ENCODE measurements at places on chromosomes 11 and 22. TPM values are rescaled to one million over a fixed set of nuclear protein-coding genes. Genes with fewer than 3 reads are reported as not detected.

The SLC15A3 gene
- total RNA-seq = 8.7 TPM

GRCh38 chr11:108645970-108646369 lies 18.9 kb upstream of the DDX10 start:
- DNase-seq = no peak

The SCN2B gene
- total RNA-seq = not detected

DNA sequence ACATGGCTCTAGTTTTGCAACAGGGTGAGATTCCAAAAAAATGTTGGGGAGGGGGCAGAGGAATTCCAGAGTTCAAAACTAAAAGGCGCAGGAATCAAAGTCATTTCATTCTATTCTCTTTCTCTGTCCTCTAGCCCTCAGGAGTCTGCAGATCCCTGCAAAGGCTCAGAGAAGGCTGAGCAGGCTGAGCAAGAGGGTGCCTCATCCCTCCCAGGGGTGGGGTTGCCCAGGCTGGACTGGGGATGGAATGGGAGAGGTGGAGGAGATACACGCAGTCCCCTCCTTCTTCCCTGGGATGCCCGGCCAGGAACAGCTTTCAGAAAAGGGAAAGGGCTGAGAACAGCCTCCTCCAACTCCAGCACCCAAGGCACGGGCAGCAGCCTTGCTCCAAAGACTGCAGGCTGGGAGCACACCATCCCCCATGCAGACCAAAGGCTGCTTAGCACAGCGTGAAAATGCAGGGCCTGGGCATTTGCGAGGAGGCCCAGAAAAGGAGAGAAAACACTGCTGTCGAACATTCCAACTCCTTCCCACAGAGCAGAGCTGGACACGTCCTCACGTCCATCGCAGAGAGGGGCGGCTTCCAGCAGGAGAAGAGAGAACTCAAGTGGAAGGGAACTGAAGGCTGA lies 51.8 kb downstream of the MN1 start:
- DNase-seq = no peak

DNA sequence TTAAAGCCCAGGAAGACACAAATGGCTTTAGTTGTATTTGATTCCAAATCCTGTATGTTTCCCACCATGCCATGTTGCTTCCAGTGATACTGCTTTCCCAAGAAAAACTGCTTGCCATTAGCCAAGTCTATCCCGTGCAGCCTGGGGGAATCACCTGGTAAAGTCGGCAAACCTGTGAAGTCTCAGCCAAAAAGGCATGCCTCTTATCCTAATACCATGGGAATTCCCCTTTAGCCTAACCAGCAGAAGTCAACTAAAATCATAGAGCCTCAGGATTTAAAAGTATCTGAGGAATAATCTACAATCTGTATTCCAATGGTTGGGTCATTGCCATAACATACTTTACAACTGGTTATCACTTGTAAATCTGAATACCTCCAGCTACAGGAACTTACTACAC lies 869.4 kb downstream of the DLG2 start:
- DNase-seq = no peak

The NLRP14 gene
- not detected for total RNA-seq

DNA sequence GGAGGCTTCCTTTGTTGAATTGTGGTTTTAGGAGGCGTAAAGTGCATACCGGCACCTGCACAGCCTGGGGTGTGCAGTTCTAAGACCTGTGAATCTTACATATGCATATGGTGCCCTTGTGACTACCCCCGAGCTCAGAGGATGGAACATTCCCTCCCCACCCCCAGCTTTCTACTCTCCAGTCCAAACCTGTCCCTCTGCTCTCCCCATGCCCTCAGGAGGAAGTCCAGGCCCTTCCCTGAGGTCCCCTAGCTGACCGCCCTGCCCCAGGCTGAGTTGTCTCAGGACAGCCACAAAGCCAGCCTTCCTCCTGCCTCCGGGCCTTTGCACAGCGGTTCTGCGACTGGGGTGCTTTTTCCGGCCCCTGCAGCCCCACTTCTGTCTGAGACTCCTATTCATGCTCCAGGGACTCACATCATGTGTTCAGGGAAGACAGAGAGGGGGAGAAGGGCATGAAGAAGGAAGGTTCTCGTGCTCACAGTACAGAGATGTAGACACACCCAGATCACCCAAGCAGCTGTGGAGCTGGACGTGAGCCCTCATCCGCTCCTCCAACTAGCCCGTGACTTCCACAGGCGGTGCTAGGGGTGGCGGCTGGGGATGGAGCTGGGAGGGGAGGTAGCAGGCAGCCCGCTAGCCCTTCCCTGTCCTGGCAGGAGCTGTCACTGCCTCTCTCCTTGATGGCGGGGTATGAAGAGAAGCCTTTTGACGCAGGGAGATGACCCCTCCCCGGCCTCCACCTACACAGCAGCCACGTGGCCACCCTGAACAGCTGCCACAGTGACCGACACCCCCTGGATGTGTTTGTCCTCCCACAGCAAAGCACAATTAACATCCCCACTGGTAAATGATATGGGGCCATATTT lies 50.8 kb downstream of the FLRT1 start:
- DNase-seq = no peak

The FAM181B gene
- total RNA-seq = 0.05 TPM
